Peyer's patch (tissue), 4 donors: ENCODE measurements at places on chromosomes 5 and 9. TPM values are rescaled to one million over a fixed set of nuclear protein-coding genes. Genes with fewer than 3 reads are reported as not detected.

Gene NUTM2F
- total RNA-seq = not detected

DNA sequence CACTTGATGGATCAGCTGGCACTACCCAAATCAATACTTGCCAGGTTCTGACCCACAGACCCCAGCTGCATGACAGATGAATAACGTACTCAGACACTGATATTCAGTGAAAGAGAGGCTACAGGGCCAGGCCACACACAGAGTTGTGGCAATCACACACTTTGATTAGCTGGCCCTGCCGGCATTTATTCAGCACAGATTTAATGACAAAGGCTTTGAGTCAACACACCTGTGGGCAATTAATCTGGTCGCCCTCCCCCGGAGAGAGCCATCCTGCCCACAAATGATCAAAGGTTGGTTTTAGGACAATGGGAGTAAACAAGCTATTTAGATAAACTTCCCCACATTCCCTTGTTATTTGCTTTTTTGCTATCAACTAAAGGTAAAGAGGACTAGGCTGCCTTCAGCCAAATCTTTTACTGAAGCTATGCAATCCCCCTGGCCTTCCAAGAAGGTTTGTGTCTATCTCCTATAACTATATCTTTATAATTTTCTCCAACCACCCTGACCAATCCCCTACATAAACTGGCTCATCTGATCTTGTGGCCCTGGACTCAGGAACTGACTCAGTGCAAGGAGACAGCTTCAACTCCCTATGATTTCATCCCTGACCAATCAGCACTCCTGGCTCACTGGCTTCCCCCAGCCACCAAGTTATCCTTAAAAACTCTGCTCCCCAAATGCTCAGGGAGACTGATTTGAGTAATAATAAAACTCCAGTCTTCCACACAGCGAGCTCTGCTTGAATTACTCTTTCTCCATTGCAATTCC lies 12.7 kb upstream of the TRIM32 start:
- no peak for DNase-seq

DNA sequence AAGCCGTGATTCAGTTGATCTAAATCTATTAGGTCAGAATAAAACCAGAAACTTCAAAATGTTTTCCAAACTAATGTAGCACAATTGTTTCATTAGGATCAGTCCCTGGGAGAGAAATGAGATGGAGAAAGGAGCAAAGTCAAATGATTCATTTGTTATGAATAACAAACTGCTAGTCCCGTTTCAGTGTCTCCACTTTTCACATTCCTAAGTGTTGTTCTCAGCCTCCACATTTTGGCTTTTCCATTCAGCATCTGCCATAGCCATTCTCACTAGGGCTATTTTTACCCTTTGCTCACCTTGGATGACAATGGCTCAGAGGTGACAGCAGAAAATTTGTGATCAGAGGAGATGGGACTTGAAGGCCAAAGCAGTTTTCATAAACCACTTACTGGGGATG lies 314.1 kb upstream of the KIF2A start:
- DNase-seq = no peak

Gene IFNA10
- not detected for total RNA-seq

DNA sequence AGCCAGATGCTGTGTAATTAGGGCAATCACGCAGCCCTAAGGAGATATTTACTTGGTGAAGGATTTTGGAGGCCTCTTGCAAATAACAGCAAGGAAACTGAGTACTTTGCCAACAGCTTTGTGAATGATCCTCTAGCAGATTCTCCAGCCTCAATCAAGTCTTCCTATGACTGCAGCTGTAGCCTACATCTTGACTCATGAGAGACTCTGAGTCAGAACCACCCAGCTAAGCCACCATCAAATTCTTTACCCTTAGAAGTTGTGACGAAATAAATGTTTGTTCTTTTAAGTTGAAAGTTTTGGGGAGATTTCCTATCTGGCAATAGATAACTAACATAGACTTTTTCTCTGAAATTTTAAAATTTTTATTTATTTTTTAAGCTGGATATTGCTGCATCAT lies 237.6 kb upstream of the CCNH start:
- DNase-seq = no peak

GRCh38 chr5:57172466-57173318 lies 1.2 kb upstream of the GPBP1 start:
- DNase-seq = no peak
